ENCODE measurements at places on chromosomes 16 and 17. TPM values are rescaled to one million over a fixed set of nuclear protein-coding genes. Genes with fewer than 3 reads are reported as not detected.
A peak's percentile ranks its signal among the peaks of the same experiment; 100 is the strongest.

The ST6GALNAC1 gene
- 0.77 TPM for total RNA-seq

GRCh38 chr16:8953064-8953463 is 10.6 kb downstream of the USP7 start:
- DNase-seq: no peak

DNA sequence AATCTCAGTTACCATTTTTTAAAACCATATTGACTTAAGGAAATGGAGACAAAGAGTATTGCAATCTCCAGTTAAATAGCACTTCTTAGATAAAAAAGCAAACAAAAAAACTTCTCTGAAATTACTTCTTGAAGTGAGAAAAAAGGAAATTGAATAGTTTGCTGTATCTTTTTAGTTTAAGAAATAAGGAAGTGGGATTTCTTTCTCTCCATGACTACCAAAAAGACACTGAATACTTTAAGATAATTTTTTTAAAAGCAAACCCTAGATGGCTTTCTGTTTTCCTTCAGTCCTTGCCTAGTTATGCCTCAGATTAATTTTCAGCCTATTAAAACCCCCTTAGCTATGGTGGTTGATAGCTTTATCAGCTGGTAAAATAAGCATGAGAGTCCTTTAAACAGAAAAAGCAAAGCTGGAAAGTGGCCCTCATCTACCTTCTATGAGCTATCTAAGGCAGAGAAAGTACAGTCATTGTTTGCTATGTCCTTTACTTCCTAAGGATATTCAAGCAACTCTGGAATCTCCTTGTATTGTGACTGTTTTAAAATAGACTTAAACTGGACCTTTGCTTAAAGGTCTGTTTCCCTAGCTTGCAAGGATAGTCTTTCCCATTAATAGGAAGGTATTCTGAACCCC is 28.6 kb downstream of the TPPP3 start:
- no peak for DNase-seq

GRCh38 chr17:53626286-53626685 is 196.4 kb upstream of the KIF2B start:
- DNase-seq: no peak

The CTF1 gene
- 3.4 TPM for total RNA-seq

GRCh38 chr17:74214484-74215341 is 1.3 kb downstream of the TTYH2 start:
- DNase-seq: no peak

GRCh38 chr16:55058576-55058975 is 127.9 kb downstream of the IRX5 start:
- no peak for DNase-seq

DNA sequence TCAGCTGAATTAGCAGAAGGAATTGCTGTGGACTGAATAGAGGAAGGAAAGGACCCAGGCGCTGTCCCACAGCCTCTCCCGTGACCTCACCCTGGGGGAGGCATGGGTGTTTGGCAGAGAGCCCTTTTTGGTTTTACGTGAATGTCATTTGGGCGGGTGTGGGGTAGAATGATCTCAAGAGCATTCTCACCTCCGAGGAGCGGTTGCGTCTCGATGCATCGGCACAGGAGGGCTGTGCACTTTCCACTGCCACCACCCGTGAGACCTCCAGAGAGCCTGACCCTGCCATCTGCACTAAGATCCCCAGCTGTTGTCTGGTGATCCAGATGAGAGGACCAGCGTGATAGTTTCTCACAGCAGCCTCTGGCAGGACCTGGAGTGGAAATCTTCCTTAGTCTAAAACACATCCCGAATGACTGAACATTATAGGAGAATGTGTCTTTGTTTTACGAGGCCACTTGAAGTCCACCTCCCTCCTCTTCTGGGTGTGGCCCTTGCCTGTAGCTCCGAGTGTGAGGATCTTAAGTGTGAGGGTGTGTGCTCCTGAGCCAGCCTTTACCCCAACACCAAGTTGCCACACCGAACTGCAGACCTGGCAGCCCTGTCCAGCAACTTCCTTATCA is 29.3 kb downstream of the FOXK2 start:
- DNase-seq: no peak

- peak; percentile 2 for DNase-seq
Measured at GRCh38 chr16:85392756-85393673, 220.1 kb upstream of the GSE1 start.

DNA sequence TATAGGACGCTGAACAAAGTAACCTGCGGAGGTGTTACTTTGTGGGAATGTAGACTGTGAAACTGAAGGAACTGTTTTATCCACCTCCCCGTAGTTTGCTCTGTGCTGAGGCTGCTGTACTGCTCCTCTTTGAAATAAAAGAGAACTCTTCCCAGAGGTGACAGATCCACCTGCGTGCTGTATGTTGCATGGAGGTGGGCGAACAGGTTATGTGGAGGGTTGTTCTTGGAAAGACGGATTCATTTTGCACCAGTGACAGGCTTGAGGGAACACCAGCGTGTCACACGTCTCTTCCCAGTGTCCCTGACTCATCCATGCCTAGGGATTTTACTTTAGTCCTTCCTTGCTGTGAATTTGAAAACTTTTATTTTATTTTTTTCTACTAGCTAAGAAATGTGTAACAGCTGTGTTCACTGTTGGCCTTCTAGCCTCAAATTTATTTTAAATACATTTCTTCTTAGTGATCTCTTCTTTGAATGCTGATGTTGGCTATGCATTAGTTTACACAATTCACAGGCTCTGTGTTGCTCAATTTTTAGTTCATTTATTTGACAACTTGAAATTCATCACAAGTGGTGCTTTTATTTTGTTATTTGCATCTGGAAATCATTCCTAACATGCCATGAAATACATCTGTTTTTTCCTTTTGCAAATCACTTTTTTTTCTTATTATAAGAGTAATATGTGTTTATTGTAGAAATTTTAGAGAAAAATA is 512.4 kb downstream of the CDH13 start:
- DNase-seq: no peak

The NPEPPS gene
- 107 TPM for total RNA-seq

- DNase-seq: no peak
Measured at GRCh38 chr17:17492571-17492970, 3.6 kb downstream of the RASD1 start.

The NUPR1 gene
- total RNA-seq: not detected

- no peak for DNase-seq
Measured at GRCh38 chr16:82748026-82748425, 121.3 kb downstream of the CDH13 start.

The GRB7 gene
- 1.3 TPM for total RNA-seq

- DNase-seq: no peak
Measured at GRCh38 chr17:56011406-56012131, 141.7 kb upstream of the ANKFN1 start.

The SSTR5 gene
- total RNA-seq: not detected

The P2RX1 gene
- not detected for total RNA-seq

DNA sequence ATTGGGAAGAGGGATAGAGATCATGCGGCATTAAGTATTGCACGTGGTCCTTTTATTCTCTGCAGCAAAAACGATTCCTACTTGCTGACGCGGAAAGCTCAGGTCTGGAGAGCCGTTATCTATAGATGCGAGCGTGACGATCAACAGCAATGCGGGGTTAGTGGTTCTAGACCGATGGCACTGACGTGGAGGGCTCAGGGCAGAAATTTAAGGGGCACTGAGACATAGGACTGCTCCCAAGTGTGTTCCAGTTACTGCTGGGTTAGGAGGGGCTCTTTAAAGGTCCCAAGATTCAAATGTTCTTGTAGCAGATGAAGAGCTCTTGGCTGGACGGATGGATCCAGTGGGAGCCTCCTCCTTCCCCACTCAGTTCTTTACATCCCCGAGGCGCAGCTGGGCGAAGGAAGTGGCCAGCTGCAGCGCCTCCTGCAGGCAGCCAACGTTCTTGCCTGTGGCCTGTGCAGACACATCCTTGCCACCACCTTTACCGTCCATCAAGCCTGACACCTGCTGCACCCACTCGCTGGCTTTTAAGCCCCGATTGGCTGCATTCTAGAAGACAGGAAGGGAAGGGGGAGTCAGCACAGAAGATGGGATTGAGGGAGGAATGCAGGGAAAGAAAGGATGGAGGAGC is 732 bp upstream of the EXOSC6 start:
- peak; percentile 58 for DNase-seq

The NPIPA8 gene
- 0.38 TPM for total RNA-seq

DNA sequence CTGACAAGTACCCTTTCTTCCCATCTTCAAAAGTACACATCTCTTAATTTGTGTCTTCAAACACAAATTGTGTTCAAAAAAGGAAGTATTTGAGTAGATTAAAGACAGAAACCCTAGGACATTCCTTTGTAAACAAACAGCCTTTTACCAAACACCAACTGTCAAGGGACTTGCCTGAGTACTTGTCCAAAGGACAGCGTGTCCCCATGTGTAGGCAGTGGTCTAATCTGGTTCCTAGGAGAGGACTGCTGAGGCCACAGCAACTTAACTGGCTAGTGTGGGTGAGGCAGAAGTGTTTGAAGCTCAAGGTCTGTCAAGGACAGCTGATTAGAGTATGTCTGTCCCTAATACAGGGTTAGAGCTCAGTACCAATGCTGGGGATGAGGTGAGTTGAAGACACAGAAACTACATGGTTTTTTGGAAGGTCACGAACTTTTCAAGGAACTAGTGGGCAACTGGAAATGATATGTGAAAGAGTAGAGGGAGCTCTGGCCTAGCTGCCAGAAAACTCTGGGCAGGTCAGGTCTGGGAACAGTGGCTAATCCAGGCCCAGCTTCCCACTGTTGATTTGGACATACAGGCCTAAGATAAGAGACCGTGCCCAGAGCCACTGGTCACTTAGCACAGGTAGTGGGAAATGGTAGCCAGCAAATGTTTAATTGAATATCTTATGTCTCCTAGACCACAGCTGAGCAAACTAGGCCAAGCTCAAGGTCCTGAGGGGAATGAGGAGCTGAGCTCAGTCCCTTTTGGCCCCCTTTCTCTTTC is 10.1 kb downstream of the HMOX2 start:
- no peak for DNase-seq

- DNase-seq: no peak
Measured at GRCh38 chr17:49521471-49522356, 26.6 kb downstream of the NGFR start.

DNA sequence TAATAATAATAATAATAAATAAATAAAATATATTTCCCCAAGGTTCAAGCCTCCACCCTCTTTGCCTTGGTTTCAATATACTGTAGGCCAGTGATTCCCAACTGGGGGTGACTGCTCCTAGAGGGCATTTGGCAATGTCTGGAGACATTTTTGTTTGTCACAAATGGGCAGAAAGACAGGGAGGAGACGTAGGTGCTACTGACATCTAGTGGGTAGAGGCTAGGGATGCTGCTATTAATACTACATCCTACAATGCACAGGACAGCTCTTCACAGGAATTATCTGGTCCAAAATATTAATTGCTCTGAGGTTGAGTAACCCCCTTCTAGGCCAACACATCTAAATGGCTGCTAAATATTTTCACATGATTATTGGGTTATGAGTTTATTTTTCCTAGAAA is 12.8 kb upstream of the PRR14 start:
- DNase-seq: no peak

- DNase-seq: no peak
Measured at GRCh38 chr17:69539274-69539673, 124.8 kb downstream of the MAP2K6 start.

The TP53TG3B gene
- total RNA-seq: not detected

The RNF222 gene
- not detected for total RNA-seq

The CTRL gene
- 0.56 TPM for total RNA-seq

- DNase-seq: no peak
Measured at GRCh38 chr17:3813171-3813570, 12.2 kb upstream of the ITGAE start.

The PKD1 gene
- total RNA-seq: 70.0 TPM
